ENCODE measurements at places on chromosomes 5 and 9.

- DNase-seq, result no peak
These were observed 176.7 kb upstream of the FGF10 start for GRCh38 chr5:44565902-44566301.

- peak; percentile 40 for DNase-seq
These were observed 28.9 kb downstream of the FAM151B start for GRCh38 chr5:80516826-80517225.

- no peak for DNase-seq
These were observed 44.4 kb downstream of the SLC12A7 start for GRCh38 chr5:1067141-1068121.

DNA sequence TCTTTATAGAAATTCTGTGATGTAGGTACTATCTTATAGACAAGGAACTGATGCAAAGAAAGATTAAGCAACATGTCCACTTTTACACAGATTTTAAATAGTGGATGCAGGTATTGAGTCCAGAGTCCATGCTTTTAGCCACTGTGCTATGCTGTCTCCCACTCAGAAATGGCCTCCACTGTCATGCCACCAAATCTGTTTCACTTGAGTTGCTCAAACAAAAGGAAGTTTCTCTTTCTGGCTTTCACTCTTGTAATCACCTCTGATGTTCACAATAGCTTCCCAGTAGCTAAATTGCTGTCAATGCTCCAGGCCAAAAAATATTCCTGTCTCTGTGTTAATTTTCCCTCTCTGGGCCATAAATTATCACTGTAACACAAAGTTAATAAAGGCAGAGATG, 77.0 kb upstream of the RASA1 start:
- no peak for DNase-seq

GRCh38 chr5:6632324-6632887, 438 bp downstream of the NSUN2 start:
- DNase-seq, result peak; percentile 18

GRCh38 chr5:69030358-69031062, 63.3 kb upstream of the SLC30A5 start:
- DNase-seq, result peak; percentile 36

- no peak for DNase-seq
These were observed 681 bp upstream of the CHSY3 start for GRCh38 chr5:129903466-129904101.

GRCh38 chr9:28892538-28892937, 1319.3 kb upstream of the C9orf72 start:
- DNase-seq, result no peak

GRCh38 chr9:109206670-109207069, 39.6 kb upstream of the FRRS1L start:
- no peak for DNase-seq

DNA sequence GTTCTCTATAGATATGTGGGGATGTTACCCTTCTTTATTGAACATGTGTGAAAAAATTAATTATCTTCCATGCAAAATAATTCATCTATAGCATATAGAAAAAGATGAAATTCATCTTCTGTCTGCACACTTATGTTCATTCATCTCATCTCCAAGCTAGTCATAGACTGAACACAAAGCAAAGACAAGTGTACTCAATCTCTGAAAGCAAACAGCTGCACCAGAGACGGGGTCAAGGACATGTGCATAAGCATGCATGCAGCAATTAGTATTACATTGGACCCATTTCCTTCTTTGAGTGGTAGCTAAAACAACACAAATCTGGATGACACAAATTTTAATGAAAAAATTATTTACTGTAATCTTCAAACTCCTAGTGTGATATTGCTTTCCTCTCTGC, 547.0 kb upstream of the COX7C start:
- DNase-seq, result no peak

DNA sequence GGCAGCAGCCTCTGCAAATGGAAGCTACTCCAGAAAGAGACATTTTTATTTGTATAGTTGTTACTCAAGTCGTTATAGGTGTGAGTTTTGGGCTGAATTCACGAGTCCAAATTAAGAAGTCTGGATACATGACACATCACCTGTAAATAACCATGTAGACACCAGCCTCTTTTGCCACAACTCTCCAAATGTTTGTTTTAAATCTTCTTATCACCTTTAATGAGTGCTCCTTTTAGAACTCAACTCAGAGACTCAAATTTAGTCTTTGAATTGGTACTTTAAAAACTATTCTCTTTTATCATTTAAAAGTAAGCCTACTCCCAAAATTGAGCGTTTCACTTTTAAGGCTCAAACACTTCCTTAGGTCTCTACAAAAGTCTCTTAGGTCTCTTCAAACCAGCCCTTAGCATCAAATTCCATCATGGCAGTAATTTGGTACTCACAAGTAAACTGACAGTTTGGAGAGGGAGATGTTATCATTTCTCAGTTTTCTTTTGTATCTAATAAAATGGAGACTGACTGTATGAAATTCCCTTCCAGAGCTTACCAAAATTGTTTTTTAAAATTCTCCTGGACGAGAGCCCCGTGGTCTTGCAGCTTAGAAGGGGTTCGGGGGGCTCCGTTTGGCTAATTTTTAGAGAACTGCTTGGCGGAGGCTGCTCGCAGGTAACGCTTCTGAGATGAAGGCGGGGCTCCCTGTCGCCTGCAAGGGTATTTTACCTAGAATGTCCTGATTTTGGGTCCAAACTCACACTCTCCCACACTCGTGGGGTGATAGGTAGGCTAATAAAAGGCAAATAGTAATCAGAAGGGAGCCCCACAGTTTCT, 194.6 kb downstream of the MEF2C start:
- no peak for DNase-seq

DNA sequence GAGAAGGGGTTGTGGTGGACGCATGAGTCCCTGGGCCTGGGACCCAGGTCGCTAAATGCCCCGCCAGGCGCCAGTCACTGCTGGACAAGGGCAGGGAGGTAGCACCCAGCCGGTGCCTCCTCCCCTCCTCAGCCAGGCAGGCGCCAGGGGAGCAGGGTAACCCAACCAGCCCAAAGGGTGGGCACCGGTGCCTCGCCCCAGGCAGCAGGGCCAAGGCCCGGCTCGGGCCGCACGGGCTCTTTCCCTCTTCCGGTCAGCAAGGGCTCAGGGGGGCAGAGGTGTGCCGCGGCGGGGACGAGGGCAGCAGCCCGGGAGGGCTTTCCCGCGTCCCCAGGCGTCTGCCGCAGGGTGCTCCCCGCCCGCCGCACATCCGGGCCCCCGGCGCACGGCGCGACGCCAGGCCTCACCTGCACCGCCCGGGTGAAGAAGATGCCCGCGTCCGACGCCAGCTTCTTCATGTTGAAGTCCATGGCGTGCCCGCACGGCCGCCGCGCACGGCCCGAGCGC, 393 bp downstream of the SH3GLB2 start:
- DNase-seq, result no peak

DNA sequence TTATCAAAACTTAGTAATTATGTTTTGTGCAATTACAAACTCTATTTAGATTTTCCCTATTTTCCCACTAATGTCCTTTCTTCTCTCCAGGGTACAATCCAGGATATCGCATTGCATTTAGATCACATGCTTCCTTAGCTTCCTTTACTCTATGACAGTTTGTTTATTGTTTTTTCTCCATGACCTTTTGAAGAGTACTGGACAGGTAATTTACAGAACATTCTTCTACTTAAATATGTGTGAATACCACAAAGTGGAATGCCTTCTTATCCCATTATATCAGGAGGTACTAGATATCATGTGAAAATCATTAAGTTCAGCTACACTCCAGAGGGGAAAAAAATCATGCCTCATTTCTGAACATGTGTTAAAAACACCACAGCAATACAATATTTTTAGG, 776.6 kb upstream of the CDH9 start:
- no peak for DNase-seq

- DNase-seq, result peak; percentile 98
These were observed 10.8 kb upstream of the ADRA1B start for GRCh38 chr5:159905496-159905895.

DNA sequence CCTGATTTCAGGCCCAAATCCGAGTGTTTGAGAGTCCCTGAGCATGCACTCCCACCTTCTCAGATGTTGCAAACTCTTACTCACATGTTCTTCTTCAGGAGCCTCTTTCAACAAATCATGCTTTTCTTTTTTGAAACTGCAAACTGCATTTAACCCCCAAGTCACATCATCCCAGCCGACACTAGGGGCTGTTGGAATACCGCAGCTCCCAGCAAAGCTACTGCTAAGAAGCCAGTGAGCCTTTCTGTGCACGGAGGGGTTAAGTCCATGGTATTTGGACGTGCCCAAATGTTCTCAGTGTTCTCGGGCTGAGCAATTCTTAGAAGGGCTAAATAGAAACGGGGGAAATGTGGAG, 282.9 kb downstream of the NFIB start:
- DNase-seq, result peak; percentile 85

DNA sequence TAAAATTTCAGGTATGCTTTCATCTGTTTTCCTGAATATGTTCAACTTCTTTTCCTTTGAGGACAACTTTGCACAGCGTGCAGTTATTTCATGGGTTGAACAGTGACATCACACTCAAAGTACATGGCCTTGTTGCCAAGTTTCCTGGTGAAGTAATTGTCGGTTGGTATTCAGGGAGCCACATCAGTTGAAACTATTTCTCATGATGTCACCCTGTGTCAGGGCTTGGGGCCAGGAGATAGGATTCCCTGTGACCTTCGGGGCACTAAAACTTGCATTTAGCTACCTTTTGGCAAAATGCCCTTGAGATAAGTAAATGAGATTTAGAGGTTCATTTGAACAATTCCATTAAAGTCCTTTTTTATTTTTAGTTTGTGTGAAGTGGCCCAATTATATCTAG, 383.9 kb downstream of the SH3GL2 start:
- peak; percentile 1 for DNase-seq

DNA sequence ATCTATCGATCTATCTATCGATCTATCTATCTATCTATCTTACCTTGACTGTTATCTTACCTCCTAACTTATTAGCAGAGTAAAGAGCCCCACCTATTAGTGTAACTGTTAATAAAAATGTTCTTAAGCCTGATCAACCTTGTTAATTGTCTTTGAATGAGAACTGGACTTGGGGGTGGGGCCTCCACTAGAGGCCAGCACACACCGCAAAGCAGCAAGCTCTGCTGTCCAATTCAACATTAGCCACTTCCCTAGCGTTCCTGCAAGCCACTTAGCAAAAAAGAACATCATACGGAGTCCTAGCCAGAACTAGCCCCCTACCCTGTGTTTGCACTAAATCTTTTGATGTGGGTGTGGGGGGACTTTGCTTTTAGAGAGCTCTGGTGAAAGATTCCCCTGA, 515.8 kb downstream of the KDM4C start:
- DNase-seq, result no peak

GRCh38 chr9:33620738-33621439, 96.8 kb downstream of the ANKRD18B start:
- DNase-seq, result peak; percentile 85

DNA sequence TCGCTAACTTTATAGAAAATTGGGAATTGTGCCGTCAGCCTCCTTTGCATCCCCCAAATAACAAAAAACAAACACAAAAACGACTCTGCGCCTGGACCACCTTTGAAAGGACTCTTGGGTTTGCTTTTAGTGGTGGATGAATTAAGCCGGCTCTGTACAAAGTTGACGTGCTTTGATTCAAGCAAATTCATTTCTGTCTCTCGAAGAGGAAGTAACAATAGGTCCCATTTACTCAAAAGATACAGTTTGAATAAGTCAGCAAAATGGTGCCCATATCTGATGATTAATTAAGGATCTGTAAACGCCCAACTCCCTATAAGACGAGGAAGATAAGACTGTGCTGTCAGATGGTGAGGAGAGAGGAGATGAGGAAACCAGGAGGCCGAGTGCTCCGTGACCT, 67.8 kb downstream of the AK8 start:
- DNase-seq, result no peak

DNA sequence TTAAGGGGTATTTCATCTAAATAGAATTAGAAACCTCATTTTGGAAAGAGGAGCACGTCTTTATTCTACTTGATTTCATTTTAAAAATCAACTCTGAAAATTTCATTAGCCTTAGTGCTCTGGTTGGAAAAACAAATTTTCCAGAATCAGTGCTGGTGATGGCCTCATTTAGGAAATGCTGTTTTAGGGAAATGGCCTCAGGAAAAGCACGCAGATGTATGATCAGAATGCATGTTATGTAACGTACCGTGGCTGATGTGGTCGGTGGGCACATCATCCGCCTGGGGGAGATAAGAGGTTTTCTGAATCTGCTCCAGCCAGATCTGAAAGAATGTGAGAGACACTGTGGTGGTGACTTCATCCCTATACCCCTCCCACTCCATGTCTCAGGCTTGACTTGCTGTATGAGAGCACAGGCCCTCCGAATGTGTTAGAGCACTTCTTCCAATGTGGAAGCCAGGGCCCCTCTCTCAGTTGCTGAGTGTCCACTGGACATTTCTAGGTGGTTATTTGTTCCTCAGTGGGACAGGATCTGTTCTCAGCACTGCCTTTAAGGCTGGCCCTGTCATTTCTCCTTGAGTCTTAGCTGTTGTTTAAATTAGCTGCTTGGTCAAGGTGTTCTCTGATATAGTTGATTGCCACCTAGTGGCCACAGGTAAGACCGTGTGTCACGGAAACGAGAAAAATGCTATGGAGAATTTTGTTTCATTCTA, 96.5 kb downstream of the ARHGAP26 start:
- peak; percentile 68 for DNase-seq

GRCh38 chr5:9104571-9105339, 441.1 kb downstream of the SEMA5A start:
- peak; percentile 48 for DNase-seq

DNA sequence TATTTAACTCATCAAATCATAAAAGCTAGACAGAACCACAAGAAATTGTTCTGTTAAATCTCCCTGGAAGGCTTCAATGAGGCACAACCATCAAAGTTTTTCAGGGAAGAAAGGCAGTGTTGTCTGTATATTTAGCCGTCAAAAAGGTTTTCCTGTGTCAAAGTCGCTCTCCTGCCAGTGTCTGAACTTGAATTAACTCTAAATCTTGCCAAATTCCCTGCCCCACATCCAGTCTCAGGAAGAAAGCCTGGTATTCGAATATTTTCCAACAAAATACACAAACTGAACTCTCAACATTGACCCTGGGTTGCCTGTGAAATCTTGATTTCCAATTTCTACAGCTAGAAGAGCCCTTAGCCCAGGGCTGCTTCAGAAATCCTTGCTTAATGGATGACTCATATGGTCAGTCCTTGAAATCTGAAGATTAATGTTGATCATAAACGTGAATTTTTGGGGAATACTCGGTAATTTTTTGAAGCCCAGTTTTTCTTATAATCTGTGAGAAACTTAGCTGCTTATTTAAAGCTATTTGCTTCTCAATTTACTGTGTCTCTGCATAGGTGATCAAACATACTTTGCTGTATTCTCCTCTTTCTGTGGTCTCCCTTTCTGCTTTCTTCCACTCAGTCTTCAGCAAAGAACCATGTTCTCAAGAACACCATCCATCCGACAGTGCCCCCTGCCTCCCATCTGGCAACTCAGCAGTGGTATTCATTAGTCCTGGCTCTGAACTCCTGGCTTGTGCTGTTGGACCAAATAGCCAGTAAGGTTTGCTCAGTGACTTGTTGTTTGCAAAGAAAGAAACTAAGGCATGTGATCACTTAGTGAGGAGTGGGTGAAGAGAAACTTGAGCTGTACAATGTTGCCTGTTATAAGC, 58.9 kb downstream of the NREP start:
- no peak for DNase-seq

GRCh38 chr5:99398976-99399375, 470.2 kb upstream of the CHD1 start:
- DNase-seq, result no peak

- no peak for DNase-seq
These were observed 2.5 kb downstream of the CAST start for GRCh38 chr5:96664669-96665068.

- no peak for DNase-seq
These were observed 20.0 kb upstream of the SLC25A51 start for GRCh38 chr9:37923796-37924427.

All from fibroblast of skin of right biceps (primary cell).